ENCODE measurements at places on chromosomes 2 and 18. TPM values are rescaled to one million over a fixed set of nuclear protein-coding genes. Genes with fewer than 3 reads are reported as not detected.

DNA sequence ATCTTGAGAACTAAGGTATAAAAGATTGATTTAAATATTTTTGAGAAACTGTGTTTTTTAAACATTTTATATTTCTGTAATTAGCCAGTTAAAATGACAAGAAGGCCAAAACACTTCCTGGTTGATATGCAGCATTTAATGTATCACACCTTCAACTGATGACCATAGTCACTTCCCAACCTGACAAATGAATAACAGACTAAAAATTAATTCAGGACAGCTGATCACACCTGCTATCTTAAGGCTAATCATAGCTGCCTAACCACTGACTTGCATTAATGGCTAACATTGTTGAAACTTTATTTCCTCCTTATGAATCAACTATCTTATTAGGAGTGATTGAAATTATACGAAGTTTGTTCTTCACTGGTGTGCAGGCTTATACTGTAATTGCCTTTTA, 125.8 kb upstream of the MSTN start:
- no peaks in the 10 kb centered on the region for H3K36me3 ChIP-seq
- no peak overlapping the region for H3K4me3 ChIP-seq
- peaks cover under 1% of the 10 kb centered on the region for H3K27me3 ChIP-seq
- DNase-seq, result no peak

- H3K27ac ChIP-seq, result peak overlapping the region; percentile 12
- H3K27me3 ChIP-seq, result no peaks in the 10 kb centered on the region
- H3K4me3 ChIP-seq, result no peak overlapping the region
- DNase-seq, result peak; percentile 48
- peaks cover 43% of the 10 kb centered on the region for H3K4me1 ChIP-seq
Measured at GRCh38 chr18:49052891-49053644, 102.3 kb upstream of the SMAD7 start.

DNA sequence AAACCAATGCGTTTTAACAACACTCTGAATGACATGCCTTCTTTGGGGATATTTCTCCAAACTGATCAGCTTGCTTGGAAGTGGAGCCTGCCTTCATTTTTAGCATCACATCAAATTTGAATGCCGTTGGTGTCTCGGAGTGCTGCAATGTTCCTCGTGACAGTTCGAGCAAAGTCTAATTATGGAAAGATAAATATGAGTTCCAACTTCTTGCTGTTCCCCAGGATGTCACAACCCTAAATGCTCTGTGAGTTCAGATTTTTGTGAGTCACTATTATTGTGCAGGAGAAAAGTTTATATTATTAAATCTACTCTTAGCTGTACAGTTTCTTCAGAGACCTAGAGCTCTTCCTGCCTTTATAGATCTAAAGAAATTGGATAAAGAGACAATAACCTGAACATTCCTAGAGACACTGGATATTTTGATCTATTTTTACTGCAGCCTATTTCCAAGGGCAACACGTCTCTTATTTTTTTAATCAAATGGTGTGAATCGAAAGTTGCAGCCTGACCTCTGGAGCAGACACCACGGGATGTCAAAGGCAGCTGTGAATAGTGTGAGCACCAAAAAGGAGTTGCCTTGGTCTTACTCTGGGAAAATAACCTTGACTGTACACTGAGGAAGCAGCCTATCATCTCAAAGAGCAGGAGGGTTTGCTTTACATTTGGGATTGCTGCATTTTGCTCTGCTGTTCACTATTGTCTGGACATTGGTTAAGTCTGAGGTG, 330.1 kb downstream of the TDRD15 start:
- no peak overlapping the region for H3K4me3 ChIP-seq
- no peaks in the 10 kb centered on the region for H3K27me3 ChIP-seq
- H3K36me3 ChIP-seq, result no peaks in the 10 kb centered on the region
- no peaks in the 10 kb centered on the region for H3K4me1 ChIP-seq
- no peak overlapping the region for H3K27ac ChIP-seq

GRCh38 chr2:105296017-105296611, 33.4 kb downstream of the TGFBRAP1 start:
- no peak overlapping the region for H3K27ac ChIP-seq
- DNase-seq, result no peak
- peaks cover 38% of the 10 kb centered on the region for H3K36me3 ChIP-seq
- H3K4me3 ChIP-seq, result no peak overlapping the region
- no peaks in the 10 kb centered on the region for H3K27me3 ChIP-seq

The TRIP12 gene
- total RNA-seq, result 212 TPM
